ENCODE measurements at places on chromosomes 7 and 10.

DNA sequence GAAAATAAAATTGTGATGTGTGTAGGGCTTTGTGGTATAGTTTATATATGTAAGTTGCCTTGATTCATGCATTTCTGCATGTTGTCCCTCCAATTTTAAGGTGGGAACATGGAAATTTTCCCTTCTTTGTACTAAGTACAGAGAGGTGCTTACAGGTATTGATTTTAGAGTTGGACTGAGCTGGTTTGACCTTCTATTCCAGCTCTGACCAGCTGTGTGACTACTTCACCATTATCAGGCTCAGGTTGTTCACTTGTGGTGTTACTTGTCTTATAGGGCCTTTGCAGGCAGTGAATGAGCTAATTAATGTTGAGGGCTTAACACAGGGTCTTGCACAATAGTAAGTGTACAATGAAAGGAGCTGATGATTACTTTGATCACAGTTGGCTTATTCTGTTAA lies 16.3 kb downstream of the ZNF804B start:
- no peak for DNase-seq

DNA sequence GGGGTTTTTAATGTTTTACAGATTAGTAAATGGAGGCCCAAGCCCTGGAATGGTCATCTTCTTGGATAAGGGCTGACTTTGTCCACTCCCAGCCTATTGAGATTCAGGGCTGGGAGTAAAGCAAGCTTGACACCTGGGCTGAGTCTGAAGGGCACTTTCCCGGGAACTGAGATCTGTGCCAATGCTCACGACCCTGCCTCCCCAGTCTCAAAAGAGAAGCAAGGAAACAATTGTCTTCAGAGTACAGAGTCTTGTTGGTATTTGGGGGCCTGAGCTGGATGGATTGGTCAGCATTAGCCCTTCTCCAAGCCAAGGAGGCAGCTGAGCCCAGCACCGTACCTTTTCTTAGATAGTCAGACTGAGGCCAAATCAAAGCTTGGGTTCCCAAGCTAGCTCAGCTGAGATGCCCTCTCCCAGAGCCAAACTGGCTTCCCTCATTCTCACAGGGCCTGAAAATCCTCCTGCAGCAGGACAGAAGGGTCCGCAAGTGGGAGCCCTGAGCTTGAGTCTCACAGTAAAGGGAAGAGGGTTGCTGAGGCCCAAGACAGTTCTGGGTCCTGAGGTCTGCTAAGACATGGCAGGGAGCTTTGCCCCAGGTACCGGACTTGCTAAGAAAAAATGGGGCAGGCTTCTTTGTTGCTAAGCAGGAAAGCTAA lies 3.7 kb downstream of the DDIT4 start:
- DNase-seq, result no peak

- DNase-seq, result no peak
Measured at GRCh38 chr10:21334891-21335696, 190.4 kb downstream of the SKIDA1 start.

DNA sequence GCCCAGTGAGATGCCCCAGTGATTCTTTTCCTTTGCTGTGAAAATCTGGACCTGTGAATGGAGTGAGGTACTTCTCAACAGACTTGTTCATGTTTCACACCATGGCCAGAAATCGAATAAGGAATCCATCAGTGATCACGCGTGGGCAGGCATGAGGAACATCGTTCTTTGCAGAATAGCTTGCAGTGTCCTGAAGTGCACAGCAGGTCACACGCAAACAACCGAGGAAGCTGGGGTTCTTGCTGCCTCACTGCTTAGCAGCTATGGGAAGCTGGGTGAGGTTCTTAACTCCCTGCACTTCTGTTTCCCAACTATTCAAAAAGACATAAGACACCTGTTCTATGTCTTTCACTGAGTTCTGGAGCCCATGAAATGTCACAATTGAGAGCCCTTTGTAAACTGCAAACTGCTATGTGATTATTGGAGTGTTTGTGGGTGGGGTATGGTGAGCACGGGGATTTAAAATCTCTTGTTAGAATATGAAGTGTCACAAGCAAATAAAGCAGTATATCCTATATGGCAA lies 253.4 kb downstream of the KIAA1217 start:
- DNase-seq, result no peak

- DNase-seq, result no peak
Measured at GRCh38 chr7:83143107-83143506, 19.6 kb downstream of the PCLO start.

GRCh38 chr10:77626266-77626935 lies 11.2 kb downstream of the KCNMA1 start:
- DNase-seq, result no peak

GRCh38 chr7:110831419-110831818 lies 259.5 kb upstream of the LRRN3 start:
- DNase-seq, result no peak

- no peak for DNase-seq
Measured at GRCh38 chr7:155211761-155212160, 85.9 kb upstream of the INSIG1 start.

DNA sequence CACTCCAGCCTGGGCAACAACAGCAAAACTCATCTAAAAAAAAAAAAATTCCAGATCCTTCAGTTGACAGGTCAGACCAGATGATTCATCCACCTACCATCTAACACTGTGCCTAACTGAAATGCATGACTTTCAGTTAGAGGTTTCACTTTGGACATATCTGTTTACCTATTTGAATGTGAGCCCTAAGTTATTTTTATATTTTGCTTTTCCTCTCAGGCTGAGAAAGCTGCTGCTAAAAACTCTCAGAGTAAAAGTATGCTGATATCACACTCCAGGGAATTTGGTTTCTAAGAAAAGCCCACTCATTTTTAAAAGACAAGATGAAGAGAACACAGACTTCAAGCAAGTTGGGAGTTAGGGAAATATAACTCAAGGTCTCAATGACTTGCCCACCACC lies 126.0 kb downstream of the SGMS1 start:
- DNase-seq, result no peak

DNA sequence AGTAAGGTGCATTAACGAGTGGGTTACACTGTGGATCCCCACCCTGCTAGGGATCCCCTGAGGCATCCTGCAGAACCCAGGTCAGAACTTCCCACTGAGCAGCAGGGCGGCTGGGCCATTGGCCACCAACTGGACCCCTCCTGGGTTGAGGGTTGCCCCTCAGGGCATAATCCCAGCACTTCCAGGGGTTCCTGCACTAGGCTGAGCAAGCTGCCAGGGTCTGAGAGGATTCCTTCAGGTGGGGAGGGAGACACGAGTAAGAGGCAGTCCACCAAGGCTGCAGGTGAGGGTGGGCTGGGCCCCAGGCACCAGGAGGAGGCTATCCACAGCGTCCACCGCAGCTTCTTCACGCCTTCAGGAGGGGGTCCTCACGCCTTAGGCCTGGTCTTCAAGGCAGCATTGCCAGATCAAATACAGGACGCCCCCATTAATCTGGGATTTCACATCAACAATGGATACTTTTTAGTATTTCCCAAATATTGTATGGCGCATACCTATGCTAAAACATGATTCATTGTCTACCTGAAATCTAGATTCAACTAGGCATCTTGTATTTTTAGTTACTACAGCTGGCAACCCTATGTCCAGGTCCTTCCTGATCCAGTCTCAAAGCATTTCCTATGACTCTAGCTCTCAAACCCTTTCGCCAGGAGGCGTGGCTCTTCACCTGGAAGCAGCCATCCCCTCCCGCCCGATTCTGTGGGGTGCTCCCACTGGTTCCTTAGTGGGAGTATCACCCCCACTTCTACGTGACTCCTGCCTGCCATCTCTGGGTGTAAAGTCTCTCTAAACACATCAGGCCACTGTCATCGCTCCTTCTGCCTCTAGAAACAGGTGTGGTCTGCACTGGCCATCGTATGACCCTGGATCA lies 4.1 kb downstream of the PRKAG2 start:
- DNase-seq, result no peak

DNA sequence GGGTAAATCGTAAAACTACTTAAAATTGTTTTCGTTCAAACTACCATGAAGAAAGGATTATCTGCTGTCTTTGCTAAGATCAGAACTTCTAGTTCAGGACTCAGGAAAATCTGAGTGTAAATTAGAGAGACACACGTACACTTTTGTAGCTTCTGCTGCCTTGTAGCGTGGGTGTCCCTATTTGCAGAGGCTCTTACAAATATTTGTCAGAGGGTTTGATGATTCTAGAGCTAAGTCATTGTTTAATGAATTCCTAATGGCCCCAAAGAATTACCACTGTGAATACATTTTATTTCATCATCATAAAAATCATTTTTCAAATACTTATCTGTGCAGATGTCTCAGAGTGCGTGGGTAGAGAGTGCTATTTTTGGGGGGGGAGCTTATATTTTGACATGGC lies 314.9 kb downstream of the LRMDA start:
- DNase-seq, result no peak

DNA sequence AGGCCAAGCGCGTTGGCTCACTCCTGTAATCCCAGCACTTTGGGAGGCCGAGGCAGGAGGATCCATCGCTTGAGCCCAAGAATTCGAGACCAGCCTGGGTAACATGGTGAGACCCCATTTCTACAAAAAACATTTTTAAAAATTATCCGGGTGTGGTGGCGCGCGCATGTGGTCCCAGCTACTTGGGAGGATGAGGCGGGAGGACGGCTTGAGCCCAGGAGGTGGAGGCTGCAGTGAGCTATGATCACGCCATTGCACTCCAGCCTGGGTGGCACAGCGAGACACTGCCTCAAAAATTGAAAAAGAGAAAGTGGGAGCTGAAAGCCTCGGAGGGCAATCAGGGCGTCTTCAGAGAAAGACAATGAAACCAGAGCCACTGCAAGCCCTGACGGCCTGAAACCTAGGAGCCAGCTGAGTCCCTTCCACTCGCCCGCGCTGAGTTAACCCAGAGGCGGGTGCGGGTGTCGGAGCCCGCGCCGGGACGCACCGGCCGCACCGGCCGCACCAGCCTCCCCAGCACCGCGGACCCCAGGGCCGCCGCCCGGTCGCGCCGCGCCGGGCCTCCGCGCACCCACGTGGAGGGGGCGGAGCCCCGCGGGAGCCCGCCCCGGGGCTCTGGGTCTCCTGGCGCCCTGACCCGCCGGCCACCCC lies 22.4 kb downstream of the ZFAND2A start:
- DNase-seq, result no peak

DNA sequence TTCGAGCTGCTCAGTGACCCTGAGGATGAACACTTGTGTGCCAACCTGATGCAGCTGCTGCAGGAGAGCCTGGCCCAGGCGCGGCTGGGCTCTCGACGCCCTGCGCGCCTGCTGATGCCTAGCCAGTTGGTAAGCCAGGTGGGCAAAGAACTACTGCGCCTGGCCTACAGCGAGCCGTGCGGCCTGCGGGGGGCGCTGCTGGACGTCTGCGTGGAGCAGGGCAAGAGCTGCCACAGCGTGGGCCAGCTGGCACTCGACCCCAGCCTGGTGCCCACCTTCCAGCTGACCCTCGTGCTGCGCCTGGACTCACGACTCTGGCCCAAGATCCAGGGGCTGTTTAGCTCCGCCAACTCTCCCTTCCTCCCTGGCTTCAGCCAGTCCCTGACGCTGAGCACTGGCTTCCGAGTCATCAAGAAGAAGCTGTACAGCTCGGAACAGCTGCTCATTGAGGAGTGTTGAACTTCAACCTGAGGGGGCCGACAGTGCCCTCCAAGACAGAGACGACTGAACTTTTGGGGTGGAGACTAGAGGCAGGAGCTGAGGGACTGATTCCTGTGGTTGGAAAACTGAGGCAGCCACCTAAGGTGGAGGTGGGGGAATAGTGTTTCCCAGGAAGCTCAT lies 1.1 kb downstream of the DDIT4 start:
- peak; percentile 68 for DNase-seq
